ENCODE measurements at places on chromosomes 6 and 20. TPM values are rescaled to one million over a fixed set of nuclear protein-coding genes. Genes with fewer than 3 reads are reported as not detected.
A peak's percentile ranks its signal among the peaks of the same experiment; 100 is the strongest.

GRCh38 chr20:49278818-49279676 lies 1.2 kb upstream of the ZNFX1 start:
- no peak for DNase-seq

ETV7 gene
- 0.19 TPM for total RNA-seq

GRCh38 chr6:150427843-150428242 lies 59.0 kb downstream of the IYD start:
- no peak for DNase-seq

TMEM244 gene
- total RNA-seq = not detected

HFE gene
- 0.63 TPM for total RNA-seq

GRCh38 chr6:33815854-33816253 lies 12.1 kb upstream of the MLN start:
- DNase-seq = peak; percentile 90

DNA sequence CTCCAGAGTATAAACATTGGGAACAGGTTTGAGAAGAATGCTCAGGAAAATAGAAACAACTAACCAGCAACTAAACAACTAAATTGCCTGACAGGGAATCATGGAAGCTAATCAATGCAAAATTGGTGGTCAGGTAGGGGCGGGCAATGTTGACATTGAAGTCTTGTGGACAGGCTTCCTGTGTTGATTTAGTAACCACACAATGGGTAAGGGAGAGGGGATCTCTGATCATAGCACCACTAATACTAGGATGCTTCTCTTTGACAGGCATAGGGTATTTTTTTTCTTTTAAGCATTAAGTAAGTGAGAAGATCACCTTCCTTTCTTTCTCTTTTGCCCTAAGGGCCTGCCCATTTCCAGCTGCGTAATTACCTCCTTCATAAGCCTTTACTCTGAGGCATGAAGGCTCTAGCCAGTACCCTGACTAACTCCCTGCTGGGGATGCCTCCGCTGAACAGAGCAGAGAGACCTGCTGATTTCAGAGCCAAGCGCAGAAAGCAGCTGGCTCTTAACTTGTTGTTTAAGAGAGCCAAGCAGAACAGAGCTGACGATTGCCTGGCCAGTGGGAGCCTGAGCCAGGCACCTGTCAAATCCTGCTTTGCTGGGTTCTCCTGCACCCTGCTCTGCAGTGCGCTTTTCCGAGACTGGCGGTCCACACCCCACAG lies 118.7 kb downstream of the BMP2 start:
- peak; percentile 24 for DNase-seq

DNA sequence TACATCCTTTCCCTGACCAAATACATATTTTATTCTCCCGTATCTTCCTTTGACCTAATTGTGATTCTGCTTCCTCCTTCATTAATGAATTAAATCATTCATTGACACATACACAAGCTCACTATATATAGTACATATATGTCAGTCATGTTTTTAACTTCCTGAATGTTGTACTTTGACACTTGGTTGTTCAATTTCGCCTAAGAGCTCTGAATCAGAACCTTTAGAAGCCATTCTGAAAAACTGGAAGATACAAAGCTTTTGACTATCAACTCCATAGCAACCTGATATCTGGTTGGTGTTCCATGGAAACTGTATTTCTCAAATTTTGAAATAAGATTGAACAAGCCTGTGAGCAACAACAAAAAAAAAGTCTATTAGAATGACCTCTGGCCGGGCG lies 27.3 kb upstream of the HFE start:
- no peak for DNase-seq
